ENCODE measurements at places on chromosomes 4 and X.

DNA sequence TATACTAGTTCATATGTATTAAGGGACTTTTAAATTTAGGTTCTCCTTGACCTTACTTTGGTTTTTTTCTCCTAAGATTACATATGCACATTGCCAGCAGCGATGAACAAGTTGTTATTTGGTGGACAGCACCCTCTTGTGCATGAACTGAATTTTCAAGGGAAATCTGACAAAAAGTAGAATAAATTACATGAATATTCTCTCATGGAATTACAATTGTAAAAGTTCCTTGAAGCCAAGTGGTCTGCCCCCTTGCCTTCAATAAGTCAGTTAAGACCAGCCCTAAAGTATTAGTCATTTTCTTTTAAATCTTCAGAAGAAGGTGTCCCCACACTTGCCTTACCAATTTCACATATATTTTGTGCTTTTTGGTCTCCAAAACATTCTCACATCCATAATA is 30.7 kb upstream of the SMARCA5 start:
- no peak for DNase-seq

- DNase-seq, result no peak
These were observed 76.8 kb downstream of the RTL5 start for GRCh38 chrX:72054779-72055489.

GRCh38 chrX:7314425-7314824 is 166.5 kb upstream of the PUDP start:
- no peak for DNase-seq

- no peak for DNase-seq
These were observed 1.9 kb downstream of the TSPYL2 start for GRCh38 chrX:53084043-53084570.

- DNase-seq, result no peak
These were observed 57.6 kb upstream of the FAT1 start for GRCh38 chr4:186781032-186781917.

DNA sequence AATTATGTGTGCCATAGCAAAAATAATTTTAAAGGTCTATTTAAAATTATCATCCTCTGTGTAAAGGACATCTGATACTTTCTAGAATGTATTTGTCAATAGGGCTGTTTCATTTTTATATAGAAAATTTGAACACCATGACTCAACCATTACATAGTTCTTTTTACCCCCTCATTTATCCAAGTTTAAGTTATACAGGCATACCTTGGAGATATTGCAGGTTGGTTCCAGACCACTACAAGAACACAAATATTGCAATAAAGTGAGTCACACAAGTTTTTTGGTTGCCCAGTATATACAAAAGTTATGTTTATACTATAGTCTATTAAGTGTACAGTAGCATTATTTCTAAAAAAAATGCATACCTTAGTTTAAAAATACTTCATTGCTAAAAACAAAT is 130.4 kb downstream of the MSL3 start:
- no peak for DNase-seq

- no peak for DNase-seq
These were observed 27.4 kb downstream of the RNF212 start for GRCh38 chr4:1086011-1086410.

DNA sequence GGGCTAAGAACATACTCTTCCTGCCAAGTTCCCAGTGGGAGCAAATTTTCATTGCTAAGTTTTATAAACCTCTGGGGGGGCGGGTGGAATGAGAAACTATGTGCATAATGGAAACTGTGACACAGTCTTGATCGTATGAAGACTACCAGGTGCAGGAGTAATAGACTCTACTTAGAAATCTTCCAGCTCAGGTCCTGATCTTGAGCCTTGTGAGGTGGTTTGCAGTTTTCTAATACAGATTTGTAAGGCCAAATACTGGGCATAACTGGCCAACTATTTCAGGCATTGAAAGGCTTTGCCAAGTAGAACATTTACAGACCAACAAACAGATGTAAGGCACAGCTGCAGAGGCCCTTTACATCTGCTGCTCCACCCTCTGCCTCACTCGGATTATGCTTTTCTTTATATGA is 89.7 kb upstream of the CBR4 start:
- DNase-seq, result no peak

- no peak for DNase-seq
These were observed 45.3 kb downstream of the RPGR start for GRCh38 chrX:38282049-38282448.

DNA sequence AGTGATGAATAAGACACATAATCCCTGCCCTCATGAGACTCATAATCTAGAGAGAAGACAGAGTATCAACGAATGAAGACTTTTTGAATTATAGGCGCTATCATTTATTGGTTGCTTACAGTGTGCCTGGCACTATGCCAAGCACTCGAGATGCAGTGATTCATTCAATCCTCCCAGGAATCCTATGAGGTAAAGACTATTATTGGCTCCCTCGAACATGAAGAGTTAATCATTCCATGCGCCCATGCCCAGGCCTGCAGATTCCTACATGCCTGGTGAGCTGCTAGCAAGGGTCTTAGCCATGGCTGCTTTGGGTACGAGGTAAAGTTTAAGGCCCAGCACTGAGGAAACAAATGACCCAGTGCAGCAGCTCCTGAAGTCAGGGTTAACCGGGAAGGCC is 47.0 kb downstream of the TEX13B start:
- DNase-seq, result no peak

DNA sequence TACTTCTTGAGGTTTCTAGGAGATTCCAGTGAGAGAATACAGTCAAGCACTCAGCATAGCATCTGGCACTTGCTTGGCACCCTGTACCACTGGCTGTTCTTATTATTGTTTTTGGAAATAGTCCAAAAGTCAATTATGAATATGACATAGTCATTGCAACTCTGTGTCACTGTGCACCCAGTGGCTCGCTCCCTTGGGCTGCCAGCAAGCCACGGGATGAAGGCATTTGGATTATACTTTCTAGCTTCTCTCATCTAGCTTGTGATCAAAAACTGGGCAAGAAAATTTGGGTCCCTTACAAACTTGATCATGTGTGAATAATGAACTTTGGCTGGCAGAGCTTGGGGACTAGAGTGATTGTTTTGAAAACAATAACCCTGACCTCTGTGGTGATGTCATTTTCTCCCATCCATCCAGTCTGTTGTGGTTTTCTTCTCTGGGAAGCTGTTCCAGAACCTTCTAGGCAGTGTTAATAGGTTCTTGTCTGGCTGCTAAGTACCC is 32.7 kb upstream of the LIMCH1 start:
- DNase-seq, result no peak

- DNase-seq, result no peak
These were observed 55.6 kb downstream of the NBDY start for GRCh38 chrX:56784666-56785065.
